Pancreas (tissue), 10 donors: ENCODE measurements at places on chromosomes 1 and 21. TPM values are rescaled to one million over a fixed set of nuclear protein-coding genes. Genes with fewer than 3 reads are reported as not detected.

DNA sequence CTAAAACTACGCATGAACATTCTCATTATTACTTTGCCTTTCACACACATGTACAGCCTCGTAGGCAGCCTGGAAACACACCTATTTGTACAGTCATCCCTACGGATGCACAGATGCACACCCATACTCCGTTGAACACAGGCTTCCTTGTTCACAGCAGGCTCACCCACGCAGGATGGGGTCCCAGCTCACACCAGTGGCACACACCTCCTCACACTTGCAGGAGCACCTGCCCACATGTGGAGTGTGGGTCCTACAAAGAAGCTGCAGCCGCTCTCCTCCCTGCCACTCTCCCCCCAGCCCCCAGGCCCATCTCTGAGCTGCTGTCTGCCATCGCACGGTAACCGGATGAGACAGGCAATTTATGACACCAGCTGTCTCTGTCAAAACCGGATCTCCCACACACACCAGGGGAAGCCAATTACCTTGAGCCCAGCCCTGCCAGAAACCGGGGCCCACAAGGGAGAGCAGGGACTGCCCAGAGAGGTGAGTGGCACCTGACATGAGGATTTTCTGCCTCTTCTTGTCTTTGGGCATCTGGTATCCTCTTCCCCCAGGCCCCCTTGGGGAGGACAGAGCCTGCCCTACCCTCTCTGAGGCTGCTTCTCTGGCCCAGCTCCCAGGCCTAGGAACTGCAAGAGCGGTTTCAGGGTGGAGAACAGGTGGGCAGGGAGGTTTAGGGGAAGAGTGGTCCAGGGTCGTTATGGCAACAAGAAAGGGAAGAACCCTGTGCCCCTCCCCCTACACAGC lies 175.4 kb downstream of the IGSF21 start:
- DNase-seq: no peak

Gene ZNF593OS
- total RNA-seq: not detected

Gene C1orf53
- 2.5 TPM for total RNA-seq

DNA sequence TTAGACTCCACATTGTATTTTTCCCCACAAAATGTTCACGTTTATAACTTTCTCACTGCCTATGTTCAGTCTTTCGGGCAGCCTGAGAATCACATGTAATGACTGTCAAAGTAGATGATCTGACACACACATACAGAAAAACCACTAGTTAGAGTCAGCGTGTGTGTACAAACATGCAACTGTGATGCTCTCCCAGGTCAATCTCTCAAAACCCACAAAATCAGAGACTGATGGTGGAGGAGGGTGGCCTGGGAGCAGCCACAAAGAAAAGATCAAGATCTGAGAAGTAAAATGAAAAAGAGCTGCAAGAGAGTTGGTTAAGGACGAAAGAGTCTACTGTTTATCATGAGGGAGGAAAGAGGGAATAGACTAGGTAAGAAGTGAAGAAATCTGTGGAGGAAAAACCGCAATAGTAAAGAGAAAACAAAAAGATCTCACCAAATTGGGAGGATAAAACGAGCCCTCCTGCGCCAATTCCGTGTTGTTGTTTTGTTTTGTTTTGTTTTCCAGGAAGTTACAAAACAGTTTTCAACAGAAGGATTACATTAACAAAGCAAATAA lies 2.3 kb downstream of the EGLN1 start:
- no peak for DNase-seq

GRCh38 chr1:194707074-194707473 lies 1520.7 kb upstream of the B3GALT2 start:
- no peak for DNase-seq

GRCh38 chr1:170306948-170307347 lies 161.2 kb downstream of the NTMT2 start:
- no peak for DNase-seq

- DNase-seq: no peak
Measured at GRCh38 chr1:57138432-57139078, 172.7 kb upstream of the C8B start.

Gene HTR6
- total RNA-seq: not detected

Gene S1PR1
- total RNA-seq: 5.6 TPM

GRCh38 chr21:40680311-40680710 lies 166.6 kb downstream of the DSCAM start:
- no peak for DNase-seq

Gene RGS4
- 10.4 TPM for total RNA-seq

Gene MRPS6
- 13.7 TPM for total RNA-seq

DNA sequence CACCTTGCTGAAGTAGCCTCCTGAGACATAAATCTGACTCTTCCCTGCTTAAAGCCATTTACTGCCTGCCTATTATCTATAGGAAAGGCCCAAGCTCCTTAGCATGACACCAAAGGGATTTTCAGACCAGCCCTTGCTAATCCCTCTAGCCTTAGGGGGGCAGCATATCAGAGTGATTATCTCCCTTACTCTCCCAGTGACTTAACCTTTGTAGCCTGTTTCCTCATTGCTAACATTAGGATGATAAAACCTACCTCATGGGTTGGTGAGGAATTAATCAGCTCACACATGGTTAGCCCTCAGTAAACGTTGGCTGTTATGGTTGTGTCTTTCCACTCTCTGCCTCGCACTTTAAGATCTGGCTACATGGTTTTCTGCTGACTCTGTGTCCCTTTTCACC lies 70.1 kb downstream of the ROR1 start:
- no peak for DNase-seq

DNA sequence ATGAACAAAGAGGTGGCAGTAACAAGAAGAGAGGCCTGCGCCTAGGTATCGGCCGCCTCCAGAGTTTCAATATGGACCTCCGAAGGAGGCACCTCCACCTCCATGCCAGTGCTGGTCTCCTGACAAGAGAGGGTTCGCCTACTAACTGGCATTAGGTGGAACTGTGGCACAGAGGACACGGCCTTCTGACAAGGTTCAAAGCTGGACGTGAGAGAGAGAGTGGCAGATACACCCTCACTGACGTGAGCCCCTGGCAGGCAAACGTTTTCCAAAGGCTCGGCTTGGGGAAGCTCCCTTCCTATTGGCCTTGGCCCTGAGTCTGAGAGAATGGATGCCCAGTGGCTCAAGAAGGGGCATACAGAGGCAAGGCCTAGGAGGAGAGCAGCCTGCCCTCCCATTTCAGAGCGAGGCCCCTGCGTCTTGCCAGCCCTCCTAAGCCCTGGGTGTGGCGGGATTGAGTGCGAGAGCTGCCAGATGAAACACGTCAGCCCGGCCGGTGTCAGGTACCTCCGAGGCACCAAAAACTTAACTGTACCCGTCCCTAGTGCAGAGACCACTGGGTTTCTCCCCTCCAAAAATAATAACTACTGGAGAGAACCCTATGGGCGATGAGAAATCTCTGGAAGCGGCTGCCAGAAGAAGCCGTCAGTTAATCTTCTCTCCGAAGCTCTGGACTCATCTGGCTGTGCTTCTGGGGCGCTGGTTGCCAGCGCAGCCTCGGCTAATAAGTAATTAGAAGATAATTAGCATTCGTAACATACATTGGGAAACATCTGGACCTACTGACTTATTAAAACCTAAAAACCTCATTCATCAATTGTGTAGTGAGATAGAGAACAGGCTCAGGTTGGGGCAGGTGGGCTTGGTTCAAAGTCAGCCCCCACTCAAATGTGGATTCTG lies 283.6 kb downstream of the NPHP4 start:
- DNase-seq: no peak
